ENCODE measurements at places on chromosomes 16 and 17.

DNA sequence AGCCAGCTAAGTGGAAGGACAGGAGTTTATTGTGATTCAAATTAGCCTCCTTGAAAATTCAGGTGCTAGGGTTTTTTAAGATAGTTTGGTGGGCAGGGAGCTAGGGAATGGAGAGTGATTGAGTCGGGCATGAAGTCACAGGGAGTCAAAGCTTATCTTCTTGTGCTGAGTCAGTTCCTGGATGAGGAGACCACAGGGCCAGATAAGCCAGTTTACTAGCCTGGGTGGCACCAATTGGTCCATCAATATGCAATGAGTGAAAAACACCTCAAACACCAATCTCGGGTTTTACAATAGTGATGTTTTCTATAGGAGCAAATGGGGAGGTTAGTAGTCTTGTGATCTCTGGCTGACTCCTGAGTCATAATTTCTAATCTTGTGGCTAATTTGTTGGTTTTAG, 165.1 kb downstream of the ABCC12 start:
- no peak for DNase-seq

DNA sequence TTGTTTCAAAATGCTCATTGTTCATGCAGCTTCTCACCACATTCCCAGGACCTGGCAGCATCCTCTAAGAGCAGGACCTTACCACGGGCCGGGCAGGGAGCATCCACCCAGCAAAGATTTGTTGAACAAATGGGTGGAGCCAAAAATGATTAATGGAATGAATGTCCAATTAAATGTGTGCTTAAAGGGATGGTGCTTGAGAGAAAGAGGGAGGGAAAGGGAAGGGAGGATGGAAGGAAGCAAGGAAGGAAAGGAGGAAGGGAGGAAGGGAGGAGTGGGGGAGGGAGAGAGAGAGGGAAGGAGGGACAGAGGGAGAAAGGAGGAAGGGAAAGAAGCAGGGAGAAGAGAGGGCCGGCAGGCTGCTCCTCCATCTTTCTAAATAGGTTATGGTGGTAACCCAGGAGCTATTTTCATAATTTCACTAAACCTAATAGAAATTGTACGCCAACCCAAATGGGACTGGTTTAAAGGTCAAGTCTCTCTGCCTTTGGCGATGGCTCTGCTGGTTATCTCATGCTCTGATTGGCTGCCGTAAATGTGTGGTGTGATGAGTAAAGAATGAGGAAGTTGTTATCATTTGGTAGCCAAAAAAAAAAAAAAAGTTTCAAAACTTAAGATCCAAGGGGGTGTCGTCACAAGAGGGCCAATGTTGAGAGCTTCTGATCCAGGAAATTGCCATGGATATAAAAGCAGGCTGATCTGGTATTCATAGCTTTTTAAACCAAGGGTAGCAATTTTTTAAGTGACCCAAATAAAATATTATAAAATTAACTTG, 126.7 kb upstream of the FOXF1 start:
- no peak for DNase-seq

GRCh38 chr17:35907691-35908090, 22.9 kb downstream of the RDM1 start:
- no peak for DNase-seq

DNA sequence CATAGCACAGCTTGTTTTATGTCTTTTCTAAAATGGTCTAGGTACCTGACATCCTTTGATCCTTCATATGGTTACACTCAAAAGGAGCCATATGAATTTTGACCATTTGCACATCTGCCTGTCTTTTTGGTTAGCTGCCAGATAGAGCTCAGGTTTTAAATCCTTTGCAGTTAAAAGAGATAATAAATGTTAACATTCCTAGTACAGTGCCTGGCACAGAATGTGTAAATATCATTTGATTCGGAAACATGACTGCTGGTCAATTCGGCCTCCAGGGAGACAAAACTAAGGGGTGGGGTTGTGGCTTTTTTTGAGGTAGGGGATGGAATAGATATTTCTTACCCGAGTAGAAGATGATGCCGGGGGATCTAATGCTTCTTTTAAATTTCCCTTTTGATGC, 64.2 kb downstream of the FTO start:
- DNase-seq = no peak

- no peak for DNase-seq
Measured at GRCh38 chr17:49045376-49045775, 48.2 kb downstream of the IGF2BP1 start.

All from BJ (cell line).